ENCODE measurements at places on chromosomes 4 and X. TPM values are rescaled to one million over a fixed set of nuclear protein-coding genes. Genes with fewer than 3 reads are reported as not detected.
A peak's percentile ranks its signal among the peaks of the same experiment; 100 is the strongest.

DNA sequence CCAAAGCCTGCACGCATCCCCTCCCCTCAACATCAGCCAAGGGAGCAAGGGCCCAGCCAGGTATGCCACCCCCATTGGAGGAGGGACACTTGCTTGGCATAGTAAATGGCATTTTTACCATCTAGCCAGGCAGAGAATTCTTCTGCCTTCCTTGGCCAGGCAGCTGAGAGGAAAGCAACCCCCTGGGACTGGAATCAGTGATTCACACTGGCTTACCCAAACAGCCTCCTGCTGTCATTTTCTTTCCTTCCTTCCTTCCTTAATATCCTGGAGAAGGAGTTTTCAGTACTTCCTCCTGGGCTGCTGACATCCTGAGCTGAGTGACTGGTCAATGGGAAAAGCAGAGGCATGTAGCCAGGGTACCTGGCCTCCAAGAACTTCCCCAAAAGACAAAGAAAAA, 28.6 kb upstream of the KIAA1210 start:
- no peak for DNase-seq

DNA sequence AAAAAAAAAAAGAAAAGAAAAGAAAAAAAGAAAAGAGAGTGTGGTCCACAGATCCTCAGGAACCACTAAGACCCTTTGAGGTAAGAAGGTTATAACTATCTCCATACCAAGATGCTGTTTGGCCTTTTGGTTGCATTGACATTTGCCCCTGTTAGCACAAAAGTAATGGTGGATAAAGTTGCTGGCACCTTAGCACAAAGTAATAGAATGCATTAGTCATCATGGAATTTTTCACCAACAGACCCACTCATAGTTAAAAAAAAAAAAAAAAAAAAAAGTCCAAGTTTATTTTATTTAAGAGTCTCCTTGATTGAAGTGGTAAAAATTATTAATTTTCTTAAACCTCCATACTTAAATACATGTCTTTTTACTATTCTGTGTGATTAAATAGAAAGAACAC, 78.4 kb upstream of the RBPJ start:
- DNase-seq = no peak

DNA sequence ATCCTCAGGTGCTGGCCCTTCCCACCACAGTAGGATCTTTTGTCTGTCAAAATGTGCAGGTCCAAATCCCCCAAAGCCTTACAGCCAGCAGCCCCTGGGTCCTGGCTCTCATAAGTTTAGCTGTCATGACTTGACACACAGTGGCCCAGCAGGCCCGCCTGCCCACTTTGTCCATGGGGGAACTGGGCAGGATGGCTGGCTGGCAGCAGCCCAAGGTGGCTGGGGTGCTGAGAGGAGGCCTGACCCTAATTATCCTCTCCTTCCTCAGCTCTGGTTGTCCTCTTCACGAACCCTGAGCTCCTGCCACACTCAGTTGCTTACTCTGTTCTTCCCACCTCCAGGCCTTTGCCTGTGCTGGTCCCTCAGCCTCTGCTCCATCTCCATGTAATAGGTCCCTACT, 46.4 kb upstream of the PJA1 start:
- no peak for DNase-seq

- no peak for DNase-seq
Observed at GRCh38 chrX:119145241-119145653, 17.6 kb upstream of the KIAA1210 start.

DNA sequence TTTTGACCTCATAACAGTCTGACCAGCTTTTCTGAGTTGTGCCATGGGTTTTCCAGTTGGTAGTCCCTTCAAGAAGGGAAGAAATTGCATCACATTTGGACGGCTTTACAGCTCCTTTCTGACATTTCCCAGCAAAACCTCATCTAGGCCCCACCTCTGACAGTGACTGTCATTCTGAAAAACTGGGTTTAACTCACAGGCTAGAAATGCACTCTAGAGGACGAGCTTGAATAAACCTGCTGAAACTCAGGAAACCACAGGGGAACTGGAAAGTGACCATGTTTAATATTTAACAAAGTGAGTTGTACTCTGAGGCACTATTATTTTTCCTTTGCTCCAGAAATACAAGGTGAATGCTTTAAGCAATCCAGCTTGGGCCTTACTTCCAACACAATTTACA, 434.3 kb upstream of the RASGEF1B start:
- no peak for DNase-seq

GRCh38 chr4:138500869-138501268, 258.7 kb upstream of the SLC7A11 start:
- DNase-seq = no peak

- no peak for DNase-seq
Observed at GRCh38 chr4:87423317-87424098, 1.1 kb downstream of the NUDT9 start.

DNA sequence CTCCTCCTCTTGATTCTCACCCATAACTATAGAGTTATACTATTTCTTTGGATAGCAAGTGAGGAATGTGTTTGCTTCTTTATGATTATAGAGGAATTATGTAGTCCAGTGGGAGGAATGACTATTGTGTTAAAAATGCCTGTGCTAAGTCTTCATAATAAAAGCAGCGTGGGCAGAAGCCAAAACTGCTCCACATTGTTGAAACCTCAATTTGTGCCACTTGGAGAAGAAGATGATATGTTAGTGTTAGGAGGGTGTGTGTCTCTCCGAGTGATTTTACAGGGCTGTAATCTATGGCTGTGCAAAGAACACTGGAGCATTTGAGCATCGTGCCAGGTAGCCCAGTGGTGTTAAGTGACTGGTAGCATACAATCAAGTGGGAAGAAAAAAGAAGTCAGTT, 74.3 kb downstream of the FRAS1 start:
- DNase-seq = peak; percentile 38

GRCh38 chr4:176150704-176151103, 44.7 kb downstream of the SPATA4 start:
- no peak for DNase-seq

DNA sequence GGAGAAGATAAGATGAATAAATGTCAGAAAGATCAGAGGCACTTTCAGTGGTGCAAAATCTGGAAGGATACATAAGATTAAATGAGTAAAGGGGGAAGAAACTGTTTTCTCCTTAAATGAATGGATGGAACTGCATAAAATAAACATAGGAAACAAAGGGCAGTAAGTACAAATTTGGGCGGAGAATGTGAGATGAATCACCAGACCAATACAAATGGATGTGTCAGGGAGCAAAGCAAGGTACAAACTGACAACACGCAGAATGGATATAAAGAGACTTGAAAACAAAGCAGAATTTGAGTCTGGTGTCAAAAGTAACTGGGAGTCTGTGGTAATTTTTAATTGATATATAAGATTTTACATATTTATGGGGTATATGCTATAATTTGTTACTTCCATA, 175.3 kb upstream of the PCDH18 start:
- DNase-seq = no peak

GRCh38 chr4:39548425-39549067, 21.3 kb upstream of the UGDH start:
- peak; percentile 63 for DNase-seq

DNA sequence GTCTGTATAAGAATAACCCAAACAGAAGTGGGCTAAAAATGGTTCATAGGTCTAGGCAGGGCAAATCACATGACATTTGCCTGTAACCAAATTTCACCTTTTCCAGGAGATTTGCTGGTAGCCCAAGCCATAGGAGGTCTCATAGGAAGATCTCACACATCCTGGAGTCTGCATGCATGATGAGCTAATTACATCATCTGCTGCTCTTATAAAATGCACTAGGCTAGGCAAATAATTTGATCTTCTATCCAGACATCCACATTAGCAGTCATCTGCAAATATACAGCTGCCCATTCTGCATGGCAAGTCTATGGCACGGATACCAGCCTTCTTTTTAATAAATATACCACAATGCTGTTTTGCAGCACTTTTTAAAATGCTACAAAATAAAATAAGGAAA, 87.2 kb downstream of the MAPK10 start:
- no peak for DNase-seq

Gene VCX3B
- not detected for polyA plus RNA-seq

Gene RTL9
- 0.18 TPM for polyA plus RNA-seq

Gene SGMS2
- polyA plus RNA-seq = 40.0 TPM

Gene CFAP47
- polyA plus RNA-seq = not detected

All from BJ (cell line).